Mesenchymal stem cell (in vitro differentiated cells and primary cell): ENCODE measurements at places on chromosomes 5 and 9.

DNA sequence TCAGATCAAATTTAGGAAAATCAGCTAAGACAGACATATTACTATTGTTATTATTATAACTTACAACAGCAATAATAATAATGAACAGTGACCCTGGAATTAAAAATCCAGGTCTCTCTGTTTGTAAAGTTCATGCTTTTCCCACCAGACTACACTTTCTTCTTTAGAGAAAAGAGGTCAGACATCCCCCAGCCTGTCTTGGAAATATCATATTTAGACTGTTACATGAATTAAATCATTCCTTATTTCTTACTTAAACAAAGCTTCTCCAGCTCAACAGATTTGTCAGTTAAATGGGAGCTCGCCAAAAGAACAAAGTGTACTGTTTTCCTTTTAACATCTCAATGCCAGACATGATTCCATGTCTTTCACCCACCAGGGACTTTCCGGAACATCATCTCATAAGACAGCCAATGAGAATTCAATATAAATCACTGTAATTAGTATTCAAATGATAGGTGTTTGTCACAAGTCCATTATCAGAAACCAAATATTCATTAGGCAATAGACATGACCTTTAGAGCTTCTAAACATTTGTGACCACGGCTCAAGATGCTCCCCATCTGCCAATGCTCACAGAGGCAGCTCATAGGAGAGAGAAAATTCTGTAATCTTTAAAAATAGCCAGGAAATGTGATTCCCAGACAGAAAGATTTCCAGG, 351.9 kb downstream of the ENC1 start:
- DNase-seq, result peak; percentile 49

GRCh38 chr5:132641241-132641723, 16.7 kb upstream of the IL13 start:
- no peak for DNase-seq

DNA sequence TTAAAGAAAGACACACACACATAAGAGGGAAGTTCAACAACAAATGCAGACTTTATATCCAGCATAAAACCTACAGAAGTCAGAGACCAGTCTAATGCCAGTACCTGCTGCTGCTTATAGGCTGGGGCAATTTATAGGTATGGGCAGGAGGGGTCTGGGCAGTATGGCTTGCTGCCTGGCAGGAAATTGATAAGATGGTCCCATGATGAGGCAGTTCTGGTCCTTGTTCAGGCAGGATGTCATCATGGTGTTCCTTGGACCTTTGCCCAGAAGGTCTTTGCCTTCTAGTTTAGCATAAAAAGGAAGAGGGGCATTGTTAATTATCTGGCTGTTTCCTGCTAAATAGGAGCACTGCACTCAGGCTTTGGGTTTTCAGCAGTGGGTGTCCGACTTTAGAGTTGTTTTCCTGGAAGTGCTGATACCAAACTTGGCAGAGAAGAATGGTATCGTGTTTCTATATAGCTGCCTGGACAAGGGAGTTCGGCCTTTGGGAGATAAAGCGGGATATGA, 10.4 kb upstream of the PDCD1LG2 start:
- DNase-seq, result peak; percentile 42

DNA sequence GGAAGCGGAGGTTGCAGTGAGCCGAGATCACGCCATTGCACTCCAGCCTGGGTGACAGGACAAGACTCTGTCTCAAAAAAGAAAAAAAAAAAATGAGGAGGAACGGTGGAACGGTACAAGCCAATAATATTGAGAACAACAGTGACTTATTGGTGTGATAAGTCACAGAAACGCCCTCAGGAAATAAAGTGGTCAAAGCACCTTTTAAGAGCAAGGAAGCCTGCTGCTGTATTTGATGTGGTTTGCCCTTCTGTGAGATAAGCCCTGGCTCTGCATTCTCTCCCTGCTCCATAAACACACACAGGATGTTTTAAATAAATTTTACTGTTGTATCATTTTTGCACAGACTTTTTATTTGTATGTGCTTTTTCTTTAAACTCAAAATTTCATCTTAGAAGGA, 269.9 kb upstream of the MSX2 start:
- no peak for DNase-seq

- no peak for DNase-seq
These were observed 56.1 kb downstream of the TSTD2 start for GRCh38 chr9:97577051-97577450.

GRCh38 chr5:149521739-149522685, 29.2 kb downstream of the CSNK1A1 start:
- DNase-seq, result no peak

DNA sequence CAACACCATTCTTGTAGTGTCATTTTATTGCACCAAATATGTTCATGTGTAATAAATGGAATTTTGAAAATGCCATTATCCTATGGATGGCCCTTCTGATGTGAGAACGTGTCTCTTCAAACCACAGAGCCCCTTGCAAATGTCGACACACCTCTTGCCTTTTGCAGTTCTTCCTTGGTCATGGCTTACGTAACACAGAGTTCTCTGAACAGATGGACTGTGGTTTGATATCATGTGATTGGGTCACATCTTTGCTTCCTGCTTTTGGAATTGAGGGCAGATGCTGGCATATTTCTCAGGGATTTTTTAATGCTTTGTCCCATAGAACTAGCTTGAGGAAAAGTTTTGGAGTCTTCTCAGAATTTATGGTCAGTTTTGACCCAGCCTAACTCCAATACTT, 4.6 kb downstream of the TGFBR1 start:
- DNase-seq, result peak; percentile 76

DNA sequence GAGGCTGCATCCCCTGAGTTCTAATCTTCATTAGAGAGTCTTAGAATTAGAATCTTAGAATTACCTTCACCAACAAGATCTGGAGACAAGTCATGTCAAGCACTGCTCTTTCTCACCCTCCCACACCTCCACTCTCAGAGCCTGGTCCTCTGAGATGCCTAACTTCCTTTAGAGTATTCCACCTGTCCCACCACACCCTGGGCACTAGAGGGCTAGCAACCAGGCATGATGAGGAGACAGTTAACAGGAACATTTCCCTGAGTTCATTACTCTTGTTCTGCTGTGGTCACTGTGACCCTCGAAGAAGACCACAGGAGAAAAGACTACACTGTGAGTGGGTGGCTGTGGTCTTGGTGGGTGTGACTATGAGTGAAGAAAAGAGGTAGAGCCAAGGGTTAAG, 25.2 kb upstream of the MAP1B start:
- no peak for DNase-seq

DNA sequence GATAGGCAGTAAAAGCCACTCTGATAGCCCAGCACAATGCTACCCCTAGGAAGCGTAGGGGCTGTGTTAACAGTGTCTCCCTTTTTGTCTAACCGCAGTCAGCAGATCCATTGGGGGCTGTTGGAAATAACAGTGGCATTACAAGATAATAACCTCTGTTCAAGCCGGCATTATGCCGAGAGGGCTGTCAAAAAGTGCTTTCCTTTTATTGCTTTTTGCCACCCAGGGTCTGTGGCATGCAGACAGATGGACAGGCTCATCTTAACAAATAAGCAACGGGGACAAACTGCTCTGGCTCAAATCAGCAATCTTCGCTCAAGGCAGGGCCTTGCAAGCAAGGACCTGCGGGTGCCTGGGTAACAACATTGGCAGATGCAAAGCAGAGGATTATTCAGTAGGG, 123.3 kb downstream of the TLR4 start:
- DNase-seq, result no peak

GRCh38 chr5:64883912-64884311, 115.2 kb downstream of the CWC27 start:
- no peak for DNase-seq

DNA sequence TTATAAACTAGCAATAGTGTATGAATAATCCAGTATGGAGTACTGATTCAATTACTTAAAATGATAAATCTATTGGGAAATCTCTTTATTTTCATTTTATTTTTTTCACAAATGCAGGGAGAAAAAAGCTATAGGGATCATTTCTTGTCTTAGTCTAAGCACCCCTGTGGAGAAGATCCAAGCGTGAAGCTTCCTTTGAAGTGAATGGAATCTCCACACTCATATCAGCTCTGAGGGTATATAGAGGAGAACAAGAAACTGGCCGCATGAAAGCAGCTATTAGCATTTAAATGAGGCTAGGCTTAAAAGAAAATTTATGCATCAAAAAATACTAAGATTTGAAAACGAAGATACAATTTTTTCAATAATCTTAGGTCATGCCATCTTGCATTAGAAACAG, 12.9 kb upstream of the PAM start:
- DNase-seq, result no peak

DNA sequence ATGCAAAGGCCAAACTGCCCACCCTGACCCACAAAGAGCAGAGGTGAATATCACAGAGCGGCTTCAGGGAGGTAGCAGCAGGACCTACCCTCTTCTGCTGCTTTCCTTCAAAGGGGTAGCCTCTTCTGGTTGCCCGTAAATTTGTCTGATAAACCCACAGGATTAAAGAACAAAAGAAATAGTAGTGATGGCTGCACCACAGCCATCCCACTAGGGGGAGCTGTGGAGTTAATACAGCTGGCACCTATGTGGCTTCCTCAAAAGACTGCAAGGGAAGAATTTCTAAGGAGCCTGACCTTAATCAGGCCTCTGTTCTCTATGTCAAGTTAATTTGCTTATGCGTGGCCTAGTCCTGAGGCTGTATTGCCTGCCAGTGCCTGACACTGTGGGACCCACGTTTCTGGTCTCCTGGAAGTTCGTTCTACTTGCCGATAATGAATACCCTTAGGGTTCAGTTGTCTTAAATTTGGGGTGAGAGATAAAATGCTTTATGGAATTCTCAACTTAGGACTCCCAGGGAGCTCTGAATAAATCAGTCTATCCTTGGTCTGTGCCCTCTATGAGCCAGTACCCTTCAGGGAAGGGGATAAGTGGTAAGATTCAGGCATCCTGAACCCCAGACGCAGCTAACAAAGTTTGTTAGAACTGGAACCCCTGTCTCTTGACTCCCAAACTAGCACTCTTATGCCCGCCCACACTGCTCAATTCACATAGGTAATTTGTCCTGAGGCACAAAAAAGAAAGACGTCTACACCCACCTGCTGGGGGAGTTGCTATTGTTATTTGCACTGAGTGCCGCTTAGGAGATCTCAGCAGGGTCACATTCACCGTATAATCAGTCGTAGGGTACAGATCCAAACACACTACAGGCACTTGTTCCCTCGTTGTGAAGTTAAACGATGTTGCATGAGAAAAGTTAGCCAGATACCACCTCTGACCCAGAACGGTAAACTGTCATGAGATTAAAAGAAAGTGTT, 77.1 kb downstream of the SUSD1 start:
- peak; percentile 78 for DNase-seq

GRCh38 chr5:57410374-57411320, 72.0 kb downstream of the ACTBL2 start:
- no peak for DNase-seq

DNA sequence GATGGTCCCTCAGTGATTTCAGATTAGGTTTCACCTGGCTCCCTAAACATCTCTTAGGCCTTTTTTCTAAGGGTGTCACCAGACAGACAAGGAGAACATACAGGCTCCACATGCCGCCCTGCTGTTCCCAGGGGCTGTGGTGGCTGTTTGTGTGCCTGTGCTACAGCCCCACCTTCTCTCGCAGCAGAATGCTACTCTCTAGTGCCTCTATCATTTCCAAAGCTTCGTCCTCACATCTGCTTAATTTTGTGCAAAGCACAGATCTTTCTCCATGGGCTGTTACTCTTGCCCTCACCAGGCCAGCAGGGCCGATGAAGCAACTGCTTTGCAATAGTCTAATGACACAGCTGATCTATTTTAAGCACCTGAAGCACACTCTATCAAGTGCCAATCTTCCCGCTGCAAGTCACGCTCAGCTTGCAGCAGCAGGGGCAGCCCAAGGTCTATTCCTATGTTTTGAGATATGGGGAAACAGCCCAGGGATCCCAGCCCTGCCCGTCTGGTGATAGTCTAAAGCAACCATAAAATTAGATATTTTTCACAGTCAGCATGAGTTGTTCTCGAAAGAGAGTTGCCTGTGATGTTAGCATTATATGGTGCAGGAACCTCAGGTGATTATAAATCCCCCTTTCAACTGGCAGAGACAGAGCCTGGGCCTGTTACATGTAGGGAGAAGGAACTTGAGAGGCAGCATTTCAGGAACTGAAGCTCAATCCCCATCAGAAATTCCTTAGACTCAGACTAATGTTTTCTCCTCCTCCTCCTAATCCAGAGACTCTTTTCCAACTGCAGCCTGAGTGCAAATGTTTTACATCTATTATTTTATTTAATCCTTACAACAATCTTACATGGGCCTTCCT, 12.7 kb downstream of the ABLIM3 start:
- DNase-seq, result peak; percentile 92

DNA sequence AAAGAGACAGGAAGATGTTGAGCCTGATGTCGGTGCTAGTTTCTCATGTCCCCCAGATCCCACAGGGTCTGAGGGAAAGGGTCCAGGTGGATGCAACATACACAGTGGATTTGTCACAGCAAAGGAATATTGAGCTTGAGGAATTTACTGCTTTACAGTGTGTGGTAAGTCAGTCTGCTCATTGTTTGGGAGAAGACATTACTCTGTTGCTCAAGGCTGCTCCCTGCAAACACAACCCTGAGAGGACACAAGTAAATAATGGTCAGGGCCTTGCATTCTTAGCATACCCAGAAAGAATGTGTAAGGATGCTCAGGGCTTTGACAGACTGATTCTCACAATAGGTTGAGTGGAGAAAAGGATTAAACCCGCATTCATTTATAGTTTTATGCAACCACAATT, 7.3 kb upstream of the MAN2A1 start:
- DNase-seq, result peak; percentile 61

DNA sequence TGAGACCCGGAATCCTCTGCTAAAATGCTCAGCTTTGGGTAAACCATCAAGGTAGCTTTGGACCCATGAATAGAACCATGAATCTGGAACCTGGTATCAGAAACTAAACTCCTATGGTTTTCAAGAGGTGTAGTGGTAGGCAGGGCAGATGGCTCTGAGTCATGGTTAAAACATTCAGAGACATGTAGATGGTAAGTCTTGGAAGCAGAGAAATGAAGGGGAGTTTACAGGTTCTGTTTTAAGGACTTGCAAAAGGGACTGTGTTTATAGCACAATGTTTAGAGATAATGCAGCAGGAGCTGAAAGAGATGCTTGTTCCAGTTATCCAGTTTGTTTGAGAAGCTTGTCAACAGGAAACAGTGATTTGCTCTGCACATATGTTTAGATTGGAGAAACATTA, 36.0 kb upstream of the FBN2 start:
- peak; percentile 51 for DNase-seq

GRCh38 chr5:132704875-132705274, 31.1 kb downstream of the IL4 start:
- no peak for DNase-seq

DNA sequence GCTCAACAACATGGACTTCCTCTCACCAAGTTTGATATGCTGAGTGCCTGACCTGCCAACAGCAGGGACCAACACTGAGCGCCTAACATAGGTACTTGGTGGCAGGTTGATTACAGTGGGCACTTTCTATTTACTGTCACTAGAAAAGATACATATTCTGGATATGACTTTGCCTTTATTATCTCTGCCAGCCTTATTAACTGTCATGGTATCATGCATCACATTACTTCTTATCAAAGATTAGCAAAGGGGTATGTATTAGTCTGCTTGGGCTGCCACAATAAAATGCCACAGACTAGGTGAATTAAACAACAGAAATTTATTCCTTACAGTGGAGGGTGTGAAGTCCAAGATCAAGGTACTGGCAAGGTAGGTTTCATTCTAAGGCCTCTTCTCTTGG, 14.3 kb upstream of the C1QTNF2 start:
- no peak for DNase-seq

GRCh38 chr5:128015978-128016377, 67.6 kb upstream of the SLC12A2 start:
- peak; percentile 14 for DNase-seq
